ENCODE measurements at places on chromosomes 13 and 19.
A peak's percentile ranks its signal among the peaks of the same experiment; 100 is the strongest.

- no peak for DNase-seq
Measured at GRCh38 chr13:77530875-77531274, 4.6 kb upstream of the SCEL start.

DNA sequence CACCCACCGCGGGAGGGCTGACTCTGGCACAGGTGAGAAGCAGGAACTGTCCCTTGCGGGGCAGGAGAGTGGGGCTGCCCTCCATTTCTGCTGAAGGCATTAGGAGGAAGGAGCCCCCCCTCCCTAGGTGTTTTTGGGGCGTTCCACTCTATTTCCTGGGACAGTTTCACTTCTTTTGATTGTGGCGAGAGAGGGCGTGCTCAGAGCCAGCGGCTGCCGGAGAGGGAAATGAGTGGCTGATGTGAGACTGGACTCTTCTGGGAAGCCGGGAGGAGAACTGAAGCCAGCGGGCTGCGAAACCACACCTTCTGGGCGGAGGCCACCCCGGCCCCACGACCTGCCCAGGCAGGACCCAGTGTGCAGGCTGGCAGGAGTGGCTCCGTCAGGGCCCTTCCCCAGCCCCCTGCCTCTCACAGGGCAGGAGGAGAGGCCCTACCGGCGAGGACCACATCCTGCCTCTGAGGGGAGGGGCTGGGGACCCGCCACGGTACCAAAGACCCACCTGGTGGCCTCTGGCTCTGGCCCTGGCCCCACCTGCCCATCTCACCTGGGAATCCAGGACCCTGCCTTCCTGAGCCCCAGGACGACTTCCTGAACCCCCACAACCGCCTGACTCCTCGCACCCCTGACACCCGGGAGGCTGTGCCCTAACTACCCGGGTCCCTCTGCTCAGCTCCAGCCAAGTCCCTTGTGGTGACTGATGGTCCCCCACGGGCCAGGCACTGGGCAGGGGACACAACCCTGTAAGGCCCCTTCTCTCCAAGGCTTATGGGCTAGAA is 25.9 kb downstream of the MPND start:
- peak; percentile 56 for DNase-seq

GRCh38 chr13:94322925-94323763 is 156.3 kb downstream of the DCT start:
- no peak for DNase-seq

DNA sequence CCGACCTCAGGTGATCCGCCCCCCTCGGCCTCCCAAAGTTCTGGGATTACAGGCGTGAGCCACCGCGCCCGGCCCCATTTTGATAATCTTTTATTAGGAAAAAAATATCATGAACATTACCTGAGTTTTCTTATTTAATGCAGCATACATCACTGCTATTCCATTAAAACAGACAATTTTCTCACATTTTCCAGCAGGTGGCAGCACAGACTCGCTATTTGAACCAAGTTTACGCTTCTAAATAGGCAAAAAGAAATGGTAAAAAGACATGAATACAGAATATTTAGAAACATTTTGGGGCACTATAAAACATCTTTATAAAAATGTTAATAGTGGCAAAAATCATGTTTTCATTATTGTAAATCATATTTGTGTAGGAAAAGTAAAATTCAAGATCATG is 903.1 kb downstream of the SLITRK6 start:
- DNase-seq: peak; percentile 7

GRCh38 chr19:38229585-38230073 is 5.6 kb upstream of the DPF1 start:
- peak; percentile 61 for DNase-seq

GRCh38 chr19:53086949-53087348 is 16.3 kb downstream of the ZNF160 start:
- no peak for DNase-seq

- DNase-seq: no peak
Measured at GRCh38 chr13:72303941-72304746, 423.3 kb downstream of the MZT1 start.

Measured in activated T-cell treated with anti-CD3 and anti-CD28 coated beads for 24 hours (primary cell).